ENCODE measurements at places on chromosomes 4 and X.

GRCh38 chrX:107675823-107676555 is 47.7 kb downstream of the PRPS1 start:
- DNase-seq = no peak

GRCh38 chr4:110675426-110675825 is 52.5 kb upstream of the PITX2 start:
- DNase-seq = no peak

GRCh38 chr4:151169223-151169622 is 69.8 kb downstream of the RPS3A start:
- peak; percentile 82 for DNase-seq

DNA sequence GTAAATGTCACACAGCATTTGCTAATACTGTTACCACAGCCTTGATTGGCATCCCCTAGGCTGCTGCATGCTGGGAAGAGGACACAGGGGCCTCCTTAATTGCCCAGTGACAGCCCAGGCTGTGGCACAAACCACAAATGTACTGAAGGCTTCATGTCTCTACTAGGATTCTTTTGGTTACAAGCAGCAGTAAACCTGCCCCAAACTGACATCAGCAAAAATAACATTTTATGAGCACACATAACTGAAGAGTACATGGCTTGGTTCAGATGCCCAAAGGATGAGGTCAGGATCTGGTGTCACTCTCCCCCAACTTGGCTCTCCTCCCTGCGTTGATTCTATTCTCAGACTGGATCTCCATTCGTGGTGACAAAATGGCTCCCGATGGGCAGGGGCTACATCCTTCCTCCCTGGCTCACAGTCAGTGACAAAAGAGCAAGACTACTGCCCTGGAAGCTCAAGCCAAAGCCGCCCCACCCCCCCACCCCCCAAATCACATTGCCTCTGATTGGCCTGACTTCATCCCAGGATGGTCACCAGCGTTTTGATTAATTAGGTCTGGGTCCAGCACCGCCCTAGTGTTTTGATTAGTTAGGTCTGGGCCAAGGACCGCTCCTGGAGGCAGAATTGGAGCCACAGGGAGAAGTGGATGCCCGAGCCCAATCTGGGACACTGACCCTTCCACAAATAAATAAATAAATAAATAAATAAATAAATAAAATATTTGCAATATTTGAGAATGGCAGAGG is 180.5 kb upstream of the RBPJ start:
- DNase-seq = peak; percentile 92

GRCh38 chrX:130097507-130098209 is 12.6 kb downstream of the ELF4 start:
- peak; percentile 78 for DNase-seq

GRCh38 chr4:3362431-3363287 is 69.8 kb downstream of the RGS12 start:
- peak; percentile 50 for DNase-seq

- no peak for DNase-seq
Measured at GRCh38 chr4:78938474-78938867, 767 bp downstream of the PAQR3 start.

- no peak for DNase-seq
Measured at GRCh38 chrX:131671735-131672134, 127.9 kb downstream of the OR13H1 start.

- no peak for DNase-seq
Measured at GRCh38 chr4:26075583-26075982, 161.6 kb downstream of the SMIM20 start.

- DNase-seq = no peak
Measured at GRCh38 chr4:119032921-119033685, 102.5 kb upstream of the MYOZ2 start.

DNA sequence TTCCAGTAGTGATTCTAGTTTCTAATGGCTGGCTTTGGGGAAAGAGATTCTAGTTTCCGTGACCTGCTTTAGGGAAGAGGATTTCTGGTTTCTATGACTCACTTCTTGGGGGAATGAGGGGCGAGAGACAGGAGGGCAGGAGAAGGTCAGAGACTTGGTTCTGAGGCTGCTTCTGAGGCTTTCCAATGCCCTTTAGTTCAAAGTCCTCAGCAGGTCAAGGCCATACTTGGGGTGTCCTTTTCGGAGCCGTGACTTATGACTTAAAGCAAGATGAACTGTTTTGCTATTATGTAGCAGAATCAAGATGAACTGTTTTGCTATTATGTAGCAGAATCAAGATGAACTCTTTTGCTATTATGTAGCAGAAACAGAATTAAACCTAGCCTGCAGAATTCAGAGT is 52.2 kb upstream of the TLR3 start:
- DNase-seq = no peak

DNA sequence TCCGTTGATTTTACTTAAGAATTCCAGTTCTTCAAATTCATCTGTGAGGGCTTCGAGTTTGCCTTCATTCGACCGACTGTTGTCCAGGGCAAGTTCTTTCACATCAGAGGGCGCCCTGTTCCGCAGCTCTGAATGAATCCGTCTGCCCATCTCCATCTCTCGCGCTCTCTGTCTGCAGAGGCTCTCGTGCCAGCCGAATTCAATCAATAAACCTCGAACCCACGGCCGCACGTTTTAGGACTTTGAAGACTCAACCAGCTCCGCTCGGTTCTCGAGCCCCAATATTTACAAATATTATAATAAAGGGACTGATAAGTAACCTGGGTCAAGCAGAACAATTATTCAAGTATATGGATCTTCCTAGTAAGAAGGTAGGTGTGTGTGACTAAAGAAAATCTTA is 556.4 kb upstream of the SMIM31 start:
- DNase-seq = no peak

DNA sequence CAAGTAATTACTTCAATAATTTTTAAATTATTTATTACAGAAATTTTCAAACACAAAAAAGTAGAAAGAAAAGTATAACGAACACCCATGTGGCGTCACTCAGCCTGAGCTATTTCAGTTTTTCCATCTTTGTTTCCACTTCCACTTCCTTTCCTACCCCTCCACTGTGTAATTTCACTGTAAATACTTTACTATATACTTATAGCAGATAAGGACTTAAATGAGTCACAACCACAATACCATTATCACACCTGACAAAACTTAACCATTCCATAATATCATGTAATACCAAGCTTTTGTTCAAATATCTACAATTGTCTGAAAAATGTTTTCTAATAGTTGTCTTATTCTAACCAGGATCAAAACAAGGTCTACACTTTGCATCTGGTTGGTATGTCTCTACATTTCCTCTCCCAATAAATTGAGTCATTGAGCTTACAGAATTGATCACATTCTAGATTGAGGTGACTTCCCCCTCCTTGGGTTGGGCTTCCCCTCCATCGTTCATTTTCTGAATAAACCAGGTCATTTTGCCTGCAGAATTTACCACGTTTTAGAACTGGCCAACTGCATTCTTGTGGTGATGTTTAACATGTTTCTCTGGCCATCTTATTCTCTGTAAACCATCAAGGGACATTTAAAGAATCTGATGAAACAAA is 48.7 kb downstream of the ATP10D start:
- no peak for DNase-seq

DNA sequence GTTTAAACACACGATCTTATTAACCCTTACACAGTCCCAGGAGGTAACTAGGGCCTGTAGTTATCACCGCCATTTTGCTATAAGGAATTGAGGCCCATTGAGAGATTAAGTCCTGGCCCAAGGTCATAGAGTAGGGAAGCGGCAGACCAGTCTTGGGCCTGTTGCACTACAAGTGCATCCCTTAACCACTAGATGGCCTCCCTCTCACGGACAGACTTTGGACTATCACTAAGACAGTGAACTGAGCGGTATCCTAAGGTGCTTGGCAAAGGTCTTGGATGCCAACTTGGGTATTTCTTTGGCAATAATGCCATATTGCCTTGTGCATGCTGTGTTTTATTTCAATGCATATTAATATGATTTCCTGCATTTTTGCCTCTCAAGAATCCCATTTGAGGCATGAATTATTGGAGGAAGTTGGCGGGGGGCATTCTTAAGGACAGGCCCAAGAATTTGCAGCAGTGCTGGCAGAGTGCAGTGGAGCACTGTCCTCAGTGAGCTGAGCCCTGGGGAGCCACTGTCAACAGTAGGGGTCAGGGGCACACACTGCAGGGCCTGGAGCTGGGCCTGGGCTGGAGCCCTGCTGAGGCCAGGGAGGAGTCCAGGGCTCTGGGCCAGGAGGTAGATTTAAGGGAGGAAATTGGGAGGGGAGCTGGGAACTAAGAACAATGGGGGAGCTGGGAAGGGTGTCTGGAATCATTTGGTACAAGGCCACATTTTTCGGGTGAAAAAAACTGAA is 147.4 kb downstream of the SMIM20 start:
- DNase-seq = peak; percentile 85

DNA sequence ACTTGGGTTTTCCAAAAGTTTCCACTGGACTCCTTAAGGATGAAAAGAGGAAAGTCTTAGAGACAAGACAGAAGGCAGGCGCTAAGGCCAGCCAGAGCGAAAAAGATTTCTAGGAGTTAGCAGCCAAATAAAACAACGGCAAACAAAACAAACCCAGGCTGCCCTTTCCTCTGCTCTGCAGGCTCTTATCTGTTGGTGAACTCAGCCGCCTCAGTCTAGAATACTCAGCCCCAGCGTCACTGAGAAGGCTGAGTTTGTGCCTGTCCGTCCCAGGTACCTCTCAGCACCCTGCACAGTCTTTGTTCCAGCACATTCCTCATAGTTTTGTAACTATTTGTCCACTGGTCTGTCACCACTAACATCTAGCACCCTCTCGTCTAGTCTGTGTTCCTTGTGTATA is 75.6 kb upstream of the FAM9C start:
- peak; percentile 64 for DNase-seq

- DNase-seq = peak; percentile 97
Measured at GRCh38 chr4:1644891-1645657, 39.0 kb downstream of the FAM53A start.

DNA sequence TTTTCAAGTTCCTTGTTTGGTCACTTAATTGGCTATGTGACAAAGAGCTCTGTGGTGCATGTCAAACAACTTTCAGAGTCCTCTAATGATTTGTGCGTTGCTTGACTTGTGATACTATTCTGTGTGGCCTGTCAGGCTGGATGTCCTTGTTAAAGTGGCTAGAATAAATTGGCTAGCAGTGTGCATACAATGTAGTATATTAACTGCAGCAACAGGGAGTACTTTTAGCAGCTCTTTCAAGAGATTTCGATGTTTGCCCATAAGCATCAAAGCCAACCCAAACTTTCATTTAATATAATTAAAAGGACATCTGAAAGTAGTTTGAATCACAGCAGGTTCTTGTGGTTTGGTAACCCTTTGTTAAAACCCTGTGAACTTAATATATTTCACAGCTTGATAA is 718.9 kb downstream of the ADGRL3 start:
- no peak for DNase-seq

DNA sequence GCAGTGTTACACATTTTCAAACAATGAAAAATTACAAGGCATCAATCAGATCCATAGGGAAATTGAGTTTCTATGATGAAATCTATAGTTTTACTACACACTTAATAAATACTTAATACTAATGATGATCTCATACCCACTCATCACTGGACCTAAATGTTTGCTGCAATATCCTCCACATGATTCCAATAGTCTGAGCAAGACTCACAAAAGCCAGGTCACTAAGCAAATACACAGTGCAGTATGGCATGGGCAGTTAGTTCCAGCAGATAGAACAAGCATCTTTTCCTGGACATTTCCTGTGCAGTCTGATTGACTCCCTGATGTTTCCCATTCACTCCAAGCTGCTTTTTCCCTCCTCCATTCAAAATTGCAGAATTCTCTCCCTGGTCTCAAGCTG is 109.0 kb upstream of the ATOH1 start:
- DNase-seq = no peak

DNA sequence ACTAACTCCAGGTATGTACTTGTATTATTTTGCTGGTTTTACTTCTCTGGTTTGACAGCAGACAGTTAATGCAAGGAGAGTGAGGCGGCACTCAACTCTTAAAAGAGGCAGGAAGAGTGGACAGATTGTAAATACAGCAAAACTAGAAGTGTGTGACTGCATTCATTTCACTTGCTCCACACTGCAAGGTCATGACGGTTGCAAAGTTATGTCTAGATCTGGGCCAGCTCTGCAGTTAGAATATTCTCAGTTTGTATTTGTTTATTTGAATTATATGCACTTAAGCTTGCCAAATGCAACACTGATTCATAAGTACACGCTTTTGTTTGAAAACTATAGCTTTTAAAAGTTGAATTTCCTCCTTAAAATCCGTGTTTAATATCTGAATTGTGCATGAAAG is 148.9 kb downstream of the STIM2 start:
- no peak for DNase-seq

DNA sequence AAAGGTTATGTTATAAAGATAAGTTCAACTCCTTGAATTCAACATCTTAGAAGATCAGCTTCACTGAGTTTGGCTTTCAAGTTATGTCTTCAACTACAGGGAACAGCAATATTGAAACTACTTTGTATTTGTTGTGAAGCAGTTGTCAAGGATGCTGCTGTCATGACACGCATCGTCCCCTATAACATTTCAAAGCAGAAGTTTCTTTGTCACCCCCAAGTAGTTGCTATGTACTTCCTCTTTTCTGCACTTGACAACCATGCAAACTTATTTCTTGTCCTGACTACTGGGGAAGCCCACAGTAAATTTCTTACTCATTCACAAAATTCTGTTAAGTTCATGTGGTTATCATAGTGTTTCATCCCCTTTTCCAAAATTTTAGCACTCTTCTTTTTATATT is 14.3 kb downstream of the ANTXR2 start:
- no peak for DNase-seq

- no peak for DNase-seq
Measured at GRCh38 chr4:11566444-11567022, 137.8 kb upstream of the HS3ST1 start.

- DNase-seq = no peak
Measured at GRCh38 chr4:87461281-87461700, 38.9 kb downstream of the NUDT9 start.

DNA sequence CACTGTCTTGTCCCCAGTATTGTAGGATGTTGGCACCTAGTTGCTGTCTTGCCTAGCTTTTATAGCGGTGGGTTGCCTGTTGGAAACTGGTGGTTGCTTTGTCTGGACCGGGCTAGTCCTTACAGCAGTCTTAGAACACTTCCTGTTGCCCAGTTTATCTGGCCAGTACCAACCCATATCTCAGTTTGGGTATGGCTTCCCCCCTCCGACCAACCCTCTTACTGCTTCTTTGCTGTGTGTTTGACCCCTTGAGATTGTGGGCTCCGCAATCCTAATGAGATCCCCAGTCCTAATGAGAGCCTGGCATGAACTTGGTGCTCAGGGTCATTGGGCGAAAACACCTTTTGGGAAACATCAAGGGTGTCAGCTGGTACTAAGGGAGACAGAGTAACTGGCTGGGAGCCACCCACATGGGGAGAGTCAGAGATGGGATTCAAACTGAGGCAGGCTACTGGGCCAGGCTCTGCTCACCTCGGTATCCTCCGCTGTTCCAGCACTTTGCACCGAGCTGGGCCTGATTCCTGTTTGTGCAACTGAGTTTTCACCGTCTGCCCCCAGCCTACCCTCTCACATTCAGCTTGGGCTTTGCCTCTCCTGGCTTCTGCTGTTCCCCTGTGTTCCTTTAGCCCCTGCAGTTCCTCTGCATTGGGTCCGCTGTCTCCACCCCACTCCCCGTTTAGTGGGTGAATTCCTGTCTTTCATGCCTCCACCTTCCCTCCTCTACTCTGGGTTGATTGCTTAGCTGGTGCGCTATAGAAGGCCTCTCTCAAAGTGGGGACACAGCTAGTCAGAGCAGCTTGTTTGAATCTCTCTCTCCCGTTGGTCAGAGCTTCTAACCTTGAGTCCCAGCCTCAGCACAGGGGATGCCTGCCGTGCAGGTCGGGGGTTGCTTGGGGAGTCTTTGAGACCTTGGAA is 1.6 kb downstream of the TBC1D14 start:
- no peak for DNase-seq

Measured in osteoblast (primary cell).